Caco-2 (cell line): ENCODE measurements at places on chromosomes 2 and 18.

GRCh38 chr2:221501210-221501882 is 70.8 kb downstream of the EPHA4 start:
- no peaks in the 10 kb centered on the region for H3K36me3 ChIP-seq
- H3K27ac ChIP-seq: peak overlapping the region; percentile 5
- no peak for DNase-seq
- H3K4me3 ChIP-seq: no peak overlapping the region
- H3K27me3 ChIP-seq: no peaks in the 10 kb centered on the region

GRCh38 chr18:59555995-59556659 is 141.1 kb downstream of the CCBE1 start:
- H3K4me1 ChIP-seq: no peaks in the 10 kb centered on the region
- H3K27me3 ChIP-seq: no peaks in the 10 kb centered on the region
- H3K27ac ChIP-seq: no peak overlapping the region
- no peak for DNase-seq
- H3K4me3 ChIP-seq: no peak overlapping the region
- no peaks in the 10 kb centered on the region for H3K36me3 ChIP-seq

- no peak overlapping the region for H3K27ac ChIP-seq
- DNase-seq: no peak
- H3K4me1 ChIP-seq: peaks cover 7% of the 10 kb centered on the region
- no peaks in the 10 kb centered on the region for H3K36me3 ChIP-seq
Observed at GRCh38 chr18:49487711-49488310, 777 bp upstream of the C18orf32 start.

- no peak overlapping the region for H3K4me3 ChIP-seq
- peaks cover 1% of the 10 kb centered on the region; the same call in 1 of the 2 replicates for H3K36me3 ChIP-seq
- no peak for DNase-seq
- H3K27me3 ChIP-seq: no peaks in the 10 kb centered on the region
Observed at GRCh38 chr2:218229239-218229638, 12.2 kb downstream of the ARPC2 start.

- H3K4me1 ChIP-seq: no peaks in the 10 kb centered on the region
- no peak overlapping the region for H3K27ac ChIP-seq
Observed at GRCh38 chr2:143341478-143341877, 212.3 kb downstream of the ARHGAP15 start.

DNA sequence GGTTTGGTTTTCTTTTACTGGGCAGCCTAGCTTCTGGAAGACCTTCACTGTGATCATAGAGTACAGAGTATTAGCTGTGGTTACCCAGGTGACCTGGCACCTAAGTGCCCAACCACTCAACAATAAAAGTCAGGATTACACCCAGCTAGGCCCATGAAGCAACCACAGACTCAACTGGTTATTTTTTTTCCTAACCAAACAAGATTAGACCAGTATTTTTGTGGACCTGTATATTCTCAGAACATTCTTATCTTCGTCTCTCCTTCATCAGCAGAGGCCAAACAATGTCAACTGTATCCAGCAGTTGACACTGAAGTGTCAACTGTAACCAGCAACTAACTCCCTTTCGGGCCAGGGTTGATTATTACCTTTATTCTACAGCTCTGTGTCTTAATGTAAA is 289.2 kb upstream of the SLC39A10 start:
- no peaks in the 10 kb centered on the region for H3K36me3 ChIP-seq
- H3K4me1 ChIP-seq: no peaks in the 10 kb centered on the region; the same call in 1 of the 2 replicates
- H3K27me3 ChIP-seq: no peaks in the 10 kb centered on the region
- no peak overlapping the region for H3K27ac ChIP-seq

DNA sequence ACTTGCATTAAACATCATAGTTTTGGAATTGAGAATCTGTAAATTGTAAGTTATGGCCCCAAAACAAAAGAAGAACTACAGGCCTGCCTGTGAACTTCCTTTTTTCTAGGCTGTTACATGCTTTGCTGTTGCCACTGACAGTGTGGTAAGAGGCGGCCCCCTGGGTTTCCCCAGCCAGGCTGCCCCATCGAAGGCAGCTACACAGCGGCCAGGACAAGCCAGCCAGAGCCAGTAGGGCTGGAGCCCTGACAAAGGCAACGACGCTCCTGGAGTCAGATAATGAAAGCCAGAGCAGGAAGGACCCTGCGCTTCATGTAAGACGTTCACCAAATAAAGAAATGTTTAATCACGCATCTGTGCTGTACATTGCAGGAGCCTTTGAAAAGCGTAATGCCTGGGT is 55.0 kb downstream of the ANKRD44 start:
- no peak for DNase-seq
- no peak overlapping the region for H3K27ac ChIP-seq
- no peak overlapping the region for H3K4me3 ChIP-seq

DNA sequence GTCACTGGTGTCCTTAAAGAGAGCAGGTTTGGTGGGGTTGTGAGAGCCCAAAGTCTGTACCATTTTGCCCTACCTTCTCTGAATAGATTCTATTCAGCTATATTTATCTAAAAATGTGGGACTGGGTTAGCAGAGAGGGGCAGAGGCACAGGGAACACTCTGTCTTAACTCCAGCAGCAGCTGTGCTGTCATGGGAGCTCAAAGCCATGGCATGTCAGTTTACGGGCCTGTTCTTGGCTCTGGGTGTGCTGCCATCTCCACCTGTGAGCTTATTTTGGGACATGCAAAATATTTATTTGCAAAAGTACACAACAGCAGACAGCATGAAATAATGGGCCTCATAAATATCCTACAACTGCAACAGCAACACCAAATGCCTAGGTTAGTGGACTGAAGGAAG is 129.6 kb upstream of the KCTD1 start:
- no peaks in the 10 kb centered on the region for H3K36me3 ChIP-seq
- no peaks in the 10 kb centered on the region for H3K4me1 ChIP-seq
- no peaks in the 10 kb centered on the region for H3K27me3 ChIP-seq
- no peak for DNase-seq
